Ovary (tissue), 10 donors: ENCODE measurements at places on chromosomes 5 and 9. TPM values are rescaled to one million over a fixed set of nuclear protein-coding genes. Genes with fewer than 3 reads are reported as not detected.

- H3K27ac ChIP-seq: no peak overlapping the region
- H3K4me1 ChIP-seq: peaks cover 2% of the 10 kb centered on the region
- no peak overlapping the region for H3K4me3 ChIP-seq
Observed at GRCh38 chr5:122192497-122193496, 63.5 kb downstream of the ZNF474 start.

RAB3C gene
- 2.7 TPM for total RNA-seq

DNA sequence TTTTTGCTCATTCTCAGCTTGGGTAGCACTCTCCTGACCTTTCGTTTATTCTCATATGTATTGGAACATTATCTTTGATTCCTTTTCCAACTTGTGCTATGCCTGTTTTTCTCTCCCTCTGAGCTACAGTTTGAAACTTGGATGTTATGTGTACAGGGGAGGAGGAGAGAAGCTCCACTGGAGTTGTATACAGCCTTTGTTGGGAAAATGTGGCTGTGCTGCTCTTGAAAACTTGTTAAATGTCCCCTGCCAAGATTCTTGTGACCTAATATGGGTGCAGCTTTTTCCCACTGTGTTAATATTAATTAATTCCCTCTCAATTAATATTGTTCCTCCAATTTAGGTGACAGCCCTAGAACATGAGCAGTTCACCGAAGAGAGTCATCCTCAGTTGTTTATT lies 235.4 kb downstream of the AOPEP start:
- H3K36me3 ChIP-seq: no peaks in the 10 kb centered on the region
- H3K27me3 ChIP-seq: no peaks in the 10 kb centered on the region
- no peak overlapping the region for H3K27ac ChIP-seq
- H3K4me1 ChIP-seq: no peaks in the 10 kb centered on the region
- H3K4me3 ChIP-seq: no peak overlapping the region

PCDHGA11 gene
- 6.9 TPM for total RNA-seq

GRCh38 chr5:140381972-140382371 lies 19.7 kb upstream of the ANKHD1 start:
- H3K4me3 ChIP-seq: no peak overlapping the region
- no peaks in the 10 kb centered on the region for H3K36me3 ChIP-seq
- H3K4me1 ChIP-seq: no peaks in the 10 kb centered on the region
- H3K27ac ChIP-seq: no peak overlapping the region
- no peak for DNase-seq
- H3K27me3 ChIP-seq: no peaks in the 10 kb centered on the region

- no peaks in the 10 kb centered on the region for H3K27me3 ChIP-seq
- no peaks in the 10 kb centered on the region for H3K36me3 ChIP-seq
- no peak overlapping the region for H3K27ac ChIP-seq
- no peaks in the 10 kb centered on the region for H3K4me1 ChIP-seq
- no peak overlapping the region for H3K4me3 ChIP-seq
Observed at GRCh38 chr9:126945682-126946081, 31.1 kb downstream of the RALGPS1 start.

GRCh38 chr5:170333161-170333910 lies 35.8 kb upstream of the LCP2 start:
- no peaks in the 10 kb centered on the region for H3K27me3 ChIP-seq
- H3K27ac ChIP-seq: no peak overlapping the region
- H3K36me3 ChIP-seq: no peaks in the 10 kb centered on the region
- DNase-seq: no peak
- no peak overlapping the region for H3K4me3 ChIP-seq

GRCh38 chr9:120742951-120743416 lies 28.7 kb upstream of the MEGF9 start:
- H3K4me1 ChIP-seq: no peaks in the 10 kb centered on the region
- H3K27me3 ChIP-seq: no peaks in the 10 kb centered on the region
- H3K36me3 ChIP-seq: no peaks in the 10 kb centered on the region
- no peak overlapping the region for H3K27ac ChIP-seq
- H3K4me3 ChIP-seq: no peak overlapping the region

PCDHGC4 gene
- 2.3 TPM for total RNA-seq

GRCh38 chr9:89525446-89526374 lies 27.8 kb upstream of the SEMA4D start:
- no peaks in the 10 kb centered on the region for H3K4me1 ChIP-seq
- H3K27me3 ChIP-seq: no peaks in the 10 kb centered on the region
- no peak for DNase-seq
